M059J (cell line): ENCODE measurements at places on chromosomes 12 and 14. TPM values are rescaled to one million over a fixed set of nuclear protein-coding genes. Genes with fewer than 3 reads are reported as not detected.

DNA sequence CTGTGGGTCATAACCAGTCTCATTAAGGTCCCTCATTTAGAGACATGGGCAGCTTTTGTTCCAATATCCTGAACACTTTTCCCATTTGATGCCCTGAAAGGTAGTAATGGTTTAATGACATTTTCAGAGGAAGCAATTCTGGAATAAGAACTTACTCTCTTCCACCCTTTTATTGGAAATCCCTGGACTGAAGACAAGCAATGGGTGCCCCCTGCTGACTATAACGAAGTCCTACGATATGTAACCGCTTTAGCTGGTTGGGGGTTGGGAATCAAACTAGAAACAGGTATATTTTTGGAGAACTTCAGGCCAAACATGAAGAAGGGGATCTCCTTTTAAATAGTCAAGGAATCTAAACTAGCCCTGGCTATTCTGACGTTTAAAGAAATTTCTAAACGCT is 20.5 kb downstream of the SARNP start:
- peak; percentile 32 for DNase-seq

TMTC1 gene
- total RNA-seq = 3.9 and 6.3 TPM in 2 replicates

LRP6 gene
- total RNA-seq = 8.1 and 13.0 TPM in 2 replicates

DNA sequence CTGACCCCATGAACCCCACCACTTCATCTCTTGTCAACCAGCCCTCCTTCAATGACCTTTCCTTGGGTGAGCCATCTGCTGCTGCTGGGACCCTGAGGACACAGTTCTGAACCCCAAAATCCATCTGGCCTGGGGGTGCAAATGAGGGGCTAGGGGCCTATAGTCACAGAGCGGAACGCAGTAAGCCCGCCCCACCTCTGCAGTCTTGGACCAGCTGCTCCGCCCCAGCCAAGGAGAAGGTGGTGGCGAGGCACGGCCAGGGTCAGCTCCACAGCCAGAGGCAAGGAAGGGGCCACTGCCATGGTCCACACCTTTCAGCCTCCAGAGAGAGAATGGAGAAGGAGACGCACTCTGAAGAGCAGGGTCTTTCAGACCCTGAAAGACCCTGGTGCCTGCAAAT is 5.1 kb downstream of the TMEM179 start:
- no peak for DNase-seq

DNA sequence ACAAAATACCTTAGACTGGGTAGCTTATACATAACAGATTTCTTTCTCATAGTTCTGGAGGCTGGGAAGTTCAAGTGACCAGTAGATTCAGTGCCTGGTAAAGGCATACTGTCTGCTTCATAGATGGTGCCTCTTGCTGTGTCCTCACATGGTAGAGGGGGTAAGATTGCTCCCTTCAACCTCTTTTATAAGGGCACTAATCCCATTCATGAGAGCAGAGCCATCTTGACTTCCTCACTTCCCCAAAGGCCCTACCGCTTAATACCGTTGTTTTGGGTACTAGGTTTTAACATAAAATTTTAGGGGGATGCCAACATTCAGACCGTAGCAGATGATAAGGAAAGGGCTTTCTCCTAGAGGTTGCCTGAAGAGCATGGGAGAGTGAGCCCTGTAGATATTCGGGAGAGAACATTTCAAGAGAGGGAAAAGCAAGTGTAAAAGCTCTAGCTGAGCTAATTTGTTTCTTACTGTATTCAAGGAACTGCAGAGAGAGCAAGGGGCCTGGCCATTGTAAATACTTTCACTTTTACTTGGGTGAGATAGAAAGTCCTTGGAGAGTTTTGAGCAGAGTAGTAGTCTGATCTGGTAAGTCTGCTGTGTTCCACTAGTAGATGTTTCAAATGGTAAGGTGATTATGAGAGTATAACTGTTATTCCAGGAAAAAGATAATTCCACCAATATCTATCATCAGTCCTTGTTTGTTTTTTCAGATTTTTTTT is 27.3 kb downstream of the FRS2 start:
- peak; percentile 50 for DNase-seq

- DNase-seq = no peak
Observed at GRCh38 chr12:56361487-56362129, 1.0 kb downstream of the APOF start.

- peak; percentile 96 for DNase-seq
Observed at GRCh38 chr14:49972823-49973222, 79.9 kb downstream of the ARF6 start.

SCN8A gene
- total RNA-seq = 2.7 and 6.4 TPM in 2 replicates

DNA sequence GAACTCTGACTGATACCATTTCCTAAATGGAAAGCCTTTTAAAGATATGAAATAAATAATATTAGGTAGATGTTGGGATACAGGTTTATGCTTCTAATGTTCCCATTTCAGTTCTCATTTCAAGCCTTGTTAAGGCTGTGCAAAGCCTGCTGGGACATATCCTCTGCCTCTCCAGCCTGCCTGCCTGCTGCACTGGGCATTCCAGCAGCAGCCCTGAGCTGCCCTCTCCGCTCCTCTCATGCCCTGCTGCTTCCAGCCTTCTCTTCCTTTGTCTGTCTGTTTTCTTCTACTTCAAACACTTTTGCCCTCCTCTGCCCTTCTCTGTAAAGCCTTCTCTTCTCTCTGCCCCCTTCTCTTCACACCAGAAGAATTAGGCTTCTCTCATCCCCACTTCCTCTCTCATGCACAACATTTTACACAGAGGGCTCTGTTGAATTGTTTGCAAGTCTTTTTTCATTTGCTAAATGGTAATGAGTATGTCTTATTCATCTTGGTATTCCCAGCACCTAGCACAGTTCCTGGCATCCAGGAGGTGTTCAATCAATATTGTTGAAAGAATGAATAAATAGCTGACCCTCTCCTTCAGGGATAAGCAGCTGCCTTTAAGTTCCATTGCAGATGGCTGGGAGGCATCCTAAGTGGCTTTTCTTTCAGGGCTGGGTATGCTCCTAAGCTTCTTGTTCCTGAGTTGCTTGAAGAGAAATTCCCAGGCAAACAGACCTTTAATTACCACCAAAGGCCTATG is 292.3 kb downstream of the TMEM117 start:
- no peak for DNase-seq

DNA sequence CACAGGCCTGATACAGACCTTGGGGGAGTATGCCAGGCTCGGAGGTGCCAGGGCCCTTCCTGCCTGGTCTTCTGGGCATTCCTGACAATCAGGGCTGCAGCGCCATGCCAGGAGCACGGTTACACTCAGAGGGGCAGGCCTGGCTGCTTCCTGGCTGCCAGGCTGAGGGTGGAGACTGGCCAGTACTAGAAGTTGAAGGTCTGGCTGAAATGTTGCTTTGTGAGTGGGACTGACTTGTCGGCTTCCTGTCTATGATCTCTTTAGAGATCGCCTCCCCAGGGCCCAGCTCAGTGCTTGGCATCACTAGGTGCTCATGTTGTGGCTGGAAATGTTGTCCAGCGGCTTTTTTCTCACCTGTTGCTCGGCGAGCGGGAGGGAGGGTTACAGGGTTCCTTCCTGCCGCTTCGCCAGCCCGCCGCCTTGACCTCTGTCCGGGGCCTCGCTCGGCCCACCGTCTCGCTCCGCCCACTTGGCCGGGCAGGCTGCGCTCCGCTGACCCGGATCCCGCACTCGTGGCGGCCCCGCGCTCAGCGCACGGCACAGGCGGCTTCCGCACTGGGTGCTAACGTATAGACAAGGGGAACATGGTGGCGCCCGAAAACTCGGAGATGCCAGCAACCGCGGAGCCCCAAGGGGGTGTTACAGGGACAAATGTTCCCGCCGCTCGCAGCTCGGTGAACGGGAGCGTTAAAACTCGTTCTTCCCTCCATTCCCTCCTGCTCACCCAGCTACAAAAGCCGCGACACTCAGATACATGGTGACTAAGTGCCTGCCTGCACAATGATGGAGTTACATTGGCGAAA is 32.6 kb downstream of the PAPLN start:
- DNase-seq = peak; percentile 43

- DNase-seq = peak; percentile 51
Observed at GRCh38 chr14:35687335-35687939, 121.7 kb downstream of the RALGAPA1 start.

- no peak for DNase-seq
Observed at GRCh38 chr12:5960783-5961182, 15.7 kb upstream of the ANO2 start.

GRCh38 chr14:36525746-36526099 is 5.7 kb upstream of the NKX2-1 start:
- DNase-seq = no peak

NUAK1 gene
- 13.0 and 14.9 TPM in 2 replicates for total RNA-seq

GRCh38 chr12:76142305-76142704 is 57.8 kb upstream of the NAP1L1 start:
- DNase-seq = no peak

GRCh38 chr14:95831468-95831867 is 45.2 kb upstream of the TUNAR start:
- DNase-seq = no peak

GRCh38 chr12:116945886-116946550 is 35.3 kb downstream of the FBXW8 start:
- DNase-seq = no peak

DNA sequence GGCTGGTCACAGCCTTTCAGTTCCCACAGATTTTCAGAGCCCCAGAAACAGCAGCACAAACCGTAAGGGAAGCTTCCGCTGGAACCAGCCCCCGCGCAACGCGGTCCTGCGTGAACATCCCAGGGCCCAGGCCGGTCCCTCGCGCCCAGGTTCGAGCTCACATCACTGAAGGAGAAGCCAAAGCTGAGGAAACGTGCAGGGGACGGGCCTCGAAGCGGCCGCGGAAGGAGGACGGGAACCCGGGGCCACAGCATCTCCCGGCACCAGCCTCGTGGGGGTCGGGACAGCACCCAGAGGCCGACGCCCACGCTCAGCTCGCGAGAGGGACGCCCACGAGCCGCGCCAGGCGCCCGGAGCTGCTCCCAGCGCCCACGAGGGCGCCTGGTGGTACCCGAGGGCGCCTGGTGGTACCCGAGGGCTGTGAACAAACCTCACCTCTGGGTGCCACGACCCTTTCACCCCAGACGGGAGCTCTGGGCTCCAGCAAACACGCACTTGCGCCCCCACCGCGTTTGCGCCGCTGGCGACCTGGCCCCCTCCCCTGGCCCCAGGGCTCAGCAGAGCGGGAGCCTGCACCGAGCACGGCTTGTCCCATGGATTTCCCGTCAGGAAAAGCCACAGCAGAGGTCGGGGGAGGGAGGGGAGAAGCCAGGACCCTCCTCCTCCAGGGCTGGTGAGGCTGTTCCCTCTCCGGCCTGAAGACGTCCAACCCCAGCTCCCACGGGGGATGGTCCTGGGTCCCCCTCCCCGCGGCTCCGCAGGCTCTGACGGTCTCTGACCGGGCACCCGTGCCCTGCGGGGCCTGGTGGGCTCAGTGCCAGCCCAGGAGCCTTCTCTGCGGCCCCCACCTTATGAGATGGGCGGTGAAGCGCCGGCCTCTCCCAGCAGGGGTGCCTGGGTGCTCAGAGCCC is 6.9 kb downstream of the LRCOL1 start:
- DNase-seq = no peak

GPD1 gene
- 0.20 TPM in 1 of 2 replicates, not detected in the other for total RNA-seq

DNA sequence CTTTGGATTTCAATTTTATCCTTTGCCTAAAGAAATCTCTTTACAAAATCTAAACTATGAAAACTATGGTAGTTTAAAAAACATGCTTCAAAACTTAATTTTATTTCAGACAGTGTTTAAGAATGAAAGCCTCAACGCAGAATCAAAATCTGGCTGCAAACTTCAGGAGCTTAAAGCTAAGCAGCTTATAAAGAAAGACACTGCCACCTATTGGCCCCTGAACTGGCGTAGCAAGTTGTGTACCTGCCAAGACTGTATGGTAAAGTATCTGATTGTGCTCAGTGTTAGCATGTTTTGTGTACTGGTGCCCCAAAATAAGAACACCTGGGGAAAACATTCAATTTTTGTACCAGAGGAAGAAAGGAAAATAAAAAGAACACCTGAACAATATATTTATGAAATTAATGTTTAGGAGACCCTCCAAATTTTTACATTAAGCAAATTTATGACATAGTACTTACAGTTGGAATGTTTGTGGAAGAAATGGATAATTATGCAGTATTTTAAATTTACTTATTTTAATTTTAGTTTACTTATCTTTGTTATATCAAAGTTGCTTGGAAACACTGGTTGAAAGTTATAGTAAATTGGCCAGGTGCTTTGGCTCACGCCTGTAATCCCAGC is 12.2 kb downstream of the UBR7 start:
- peak; percentile 51 for DNase-seq

SLC17A8 gene
- not detected in 2 replicates for total RNA-seq

DNA sequence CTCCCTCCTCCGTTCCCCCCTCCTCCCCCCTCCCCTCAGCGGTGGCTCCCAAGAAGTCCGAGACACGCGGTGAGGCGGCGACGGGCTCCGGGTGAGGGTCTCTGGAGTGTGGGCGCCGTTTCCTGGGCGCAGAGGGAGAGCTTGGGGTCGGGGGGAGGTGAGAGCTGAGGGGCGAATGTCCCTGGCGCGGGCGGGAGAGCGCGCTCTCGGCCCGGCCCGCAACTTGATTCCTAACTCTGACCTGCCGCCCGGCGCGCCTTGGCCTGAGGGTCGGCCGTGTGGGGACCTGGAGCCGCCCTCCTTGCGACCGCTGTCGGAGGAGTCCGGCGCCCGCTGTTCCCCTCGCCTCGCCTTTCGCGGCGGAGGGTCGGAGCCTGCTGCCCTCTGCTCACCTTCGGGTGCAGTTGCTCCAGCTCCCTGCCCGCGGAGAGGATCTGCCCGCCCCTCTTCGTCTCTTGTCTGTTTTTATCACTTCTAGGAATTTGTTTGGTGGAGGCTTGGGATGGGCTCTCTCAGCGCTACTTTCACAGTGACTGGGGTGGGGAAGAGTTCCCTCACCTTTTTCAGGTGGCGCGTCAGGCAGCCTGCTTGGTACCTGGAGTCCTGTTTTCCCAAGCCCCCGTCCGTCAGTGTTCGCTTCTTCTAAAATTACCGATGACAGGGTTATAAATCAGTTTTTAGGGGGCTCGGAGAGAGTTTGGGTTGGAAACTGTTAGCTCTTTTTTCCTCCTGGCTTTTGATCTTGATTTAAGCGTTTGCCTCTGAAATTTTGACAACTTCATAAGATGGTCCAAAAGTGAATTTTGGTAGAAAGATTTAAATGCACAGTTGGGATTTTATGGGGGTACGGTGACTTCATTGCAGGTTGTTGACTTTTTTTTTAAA is 495 bp downstream of the ADIPOR2 start:
- DNase-seq = peak; percentile 43

DNA sequence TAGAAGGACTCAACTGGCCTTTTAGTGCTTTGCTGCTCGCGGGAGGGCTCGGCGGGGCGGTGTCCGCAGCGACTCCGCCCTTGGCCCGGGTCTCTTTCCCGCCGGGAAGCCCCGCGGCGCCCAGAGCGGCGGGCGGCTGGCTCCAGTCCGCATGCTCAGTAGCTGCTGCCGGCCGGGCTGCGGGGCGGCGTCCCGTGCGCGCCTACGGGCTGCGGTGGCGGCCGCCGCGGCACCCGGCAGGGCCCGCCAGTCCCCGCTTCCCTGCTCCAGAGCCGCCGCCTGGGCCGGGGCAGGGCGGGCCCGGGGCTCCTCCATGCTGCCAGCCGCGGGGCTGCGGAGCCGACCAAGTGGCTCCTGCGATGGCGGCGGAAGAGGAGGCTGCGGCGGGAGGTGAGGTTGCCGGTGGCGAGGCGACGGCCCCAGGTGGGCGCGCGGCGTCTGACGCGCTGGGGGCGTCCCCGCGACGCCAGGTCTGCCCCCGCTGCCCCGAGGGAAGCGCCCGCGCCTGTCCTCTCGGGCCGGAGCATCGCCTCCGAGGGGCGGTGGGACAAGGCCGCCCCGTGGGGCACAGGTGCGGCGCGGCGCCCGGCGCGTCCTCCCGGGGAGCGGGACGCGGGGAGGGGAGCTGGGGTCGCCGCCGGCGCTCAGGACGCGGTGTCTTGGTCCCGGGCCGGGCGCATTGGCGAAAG is at the start of gene BMAL2:
Gene BMAL2, plus strand, starts transcription at position 123 of the 689 bp plus-strand sequence. Its CDS starts 237 bp downstream, at position 360.
- DNase-seq = peak; percentile 46
